ENCODE measurements at places on chromosomes 4 and X. TPM values are rescaled to one million over a fixed set of nuclear protein-coding genes. Genes with fewer than 3 reads are reported as not detected.
A peak's percentile ranks its signal among the peaks of the same experiment; 100 is the strongest.

PFKFB1 gene
- 0.32 TPM for total RNA-seq

GRCh38 chr4:82044141-82044993 is 329.4 kb downstream of the HNRNPD start:
- H3K27me3 ChIP-seq: peaks cover 12% of the 10 kb centered on the region
- H3K4me3 ChIP-seq: peak overlapping the region; percentile 37
- H3K4me1 ChIP-seq: peaks cover 3% of the 10 kb centered on the region
- peak; percentile 40 for DNase-seq
- H3K36me3 ChIP-seq: no peaks in the 10 kb centered on the region

- no peaks in the 10 kb centered on the region for H3K36me3 ChIP-seq
- H3K4me1 ChIP-seq: no peaks in the 10 kb centered on the region
- no peaks in the 10 kb centered on the region for H3K27me3 ChIP-seq
- H3K4me3 ChIP-seq: no peak overlapping the region
- H3K27ac ChIP-seq: no peak overlapping the region
These were observed 27.2 kb upstream of the JAKMIP1 start for GRCh38 chr4:6227412-6228157.

DNA sequence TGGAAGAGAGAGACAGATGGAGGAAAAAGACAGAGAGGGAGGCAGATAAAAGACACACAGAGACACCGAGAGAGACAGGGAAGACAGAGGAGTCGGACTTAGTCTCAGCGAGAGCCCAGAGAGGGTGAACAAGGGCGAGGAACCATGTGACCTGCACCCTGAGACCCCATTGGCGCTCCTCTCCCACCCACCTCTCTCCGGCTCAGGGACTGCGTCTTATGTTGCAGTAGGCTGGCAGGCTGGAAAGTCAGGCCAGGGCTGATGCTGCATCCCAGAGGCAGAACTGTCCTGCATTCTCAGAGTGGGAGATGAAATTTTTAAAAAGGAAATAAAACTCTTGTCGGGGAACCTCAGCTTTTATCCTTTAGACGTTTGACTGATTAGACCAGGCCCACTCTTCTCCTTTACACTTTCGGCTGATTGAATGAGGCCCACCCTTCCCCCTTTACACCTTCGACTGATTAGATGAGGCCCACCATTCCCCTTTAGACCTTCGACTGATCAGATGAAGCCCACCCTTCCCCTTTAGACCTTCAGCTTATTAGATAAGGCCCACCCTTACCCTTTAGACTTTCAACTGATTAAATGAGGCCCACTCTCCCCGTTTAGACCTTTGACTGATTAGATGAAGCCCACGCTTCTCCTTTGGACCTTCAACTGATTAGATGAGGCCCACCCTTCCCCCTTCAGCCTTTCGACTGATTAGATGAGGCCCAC is 29.5 kb upstream of the IL3RA start:
- no peak overlapping the region for H3K4me3 ChIP-seq
- no peaks in the 10 kb centered on the region for H3K36me3 ChIP-seq
- no peak for DNase-seq
- no peak overlapping the region for H3K27ac ChIP-seq
- no peaks in the 10 kb centered on the region for H3K27me3 ChIP-seq

DNA sequence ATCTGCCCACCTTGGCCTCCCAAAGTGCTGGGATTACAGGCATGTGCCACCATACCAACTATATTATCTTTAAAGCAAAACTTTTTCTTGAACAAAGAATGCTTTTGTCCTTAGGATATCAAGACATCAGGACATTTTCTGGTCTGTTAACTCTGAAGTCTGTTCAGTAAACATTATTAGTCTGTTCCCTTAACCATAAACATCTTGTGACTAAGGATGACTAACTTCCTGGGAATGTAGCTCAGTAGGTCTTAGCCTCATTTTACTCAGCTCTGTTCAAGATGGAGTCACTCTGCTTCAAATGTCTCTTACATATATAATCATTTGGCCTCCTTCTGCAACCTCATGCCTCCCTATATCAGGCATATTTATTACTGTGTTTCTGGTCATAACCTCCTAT is 122.9 kb downstream of the UBE2NL start:
- no peaks in the 10 kb centered on the region for H3K4me1 ChIP-seq
- no peak overlapping the region for H3K27ac ChIP-seq
- no peaks in the 10 kb centered on the region for H3K36me3 ChIP-seq
- H3K4me3 ChIP-seq: no peak overlapping the region
- no peaks in the 10 kb centered on the region for H3K27me3 ChIP-seq

GRCh38 chrX:149830192-149830873 is 48.6 kb downstream of the MAGEA9 start:
- no peaks in the 10 kb centered on the region for H3K36me3 ChIP-seq
- H3K27ac ChIP-seq: no peak overlapping the region
- H3K4me1 ChIP-seq: no peaks in the 10 kb centered on the region
- DNase-seq: no peak

LPAR4 gene
- total RNA-seq: 0.24 TPM

ARR3 gene
- total RNA-seq: not detected

GRCh38 chr4:147370881-147371280 is 110.0 kb upstream of the EDNRA start:
- no peak overlapping the region for H3K4me3 ChIP-seq
- peak; percentile 71 for DNase-seq
- H3K27me3 ChIP-seq: no peaks in the 10 kb centered on the region

DNA sequence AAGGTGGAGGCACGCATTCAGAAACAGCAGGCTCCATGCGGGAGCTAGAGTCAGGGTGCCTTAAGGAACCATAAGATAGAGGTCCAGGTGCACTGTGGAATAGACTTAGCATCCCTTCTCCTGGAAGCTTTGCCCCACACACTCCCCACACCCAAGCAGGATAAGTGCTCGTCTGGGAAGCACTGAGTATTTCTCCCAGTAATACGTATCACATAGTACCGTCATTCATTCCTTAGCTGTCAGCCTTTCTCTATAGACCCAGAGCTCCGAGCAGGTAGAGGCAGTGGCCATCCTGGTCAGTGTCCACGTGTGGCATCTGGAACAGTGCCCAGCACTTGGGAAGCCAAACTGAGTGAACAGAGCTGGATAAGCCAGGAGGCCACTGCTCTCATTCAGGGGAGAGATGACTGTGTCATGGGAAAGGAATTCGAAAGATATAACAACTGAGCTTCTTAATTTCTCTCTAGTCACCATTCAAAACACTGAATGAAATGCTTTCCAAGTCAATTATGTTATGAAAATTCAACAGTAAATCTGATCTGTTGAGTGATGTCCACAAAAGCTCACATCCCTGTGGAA is 9.9 kb downstream of the APBB2 start:
- no peak overlapping the region for H3K27ac ChIP-seq
- no peak overlapping the region for H3K4me3 ChIP-seq
- no peaks in the 10 kb centered on the region for H3K27me3 ChIP-seq
- H3K36me3 ChIP-seq: no peaks in the 10 kb centered on the region

DNA sequence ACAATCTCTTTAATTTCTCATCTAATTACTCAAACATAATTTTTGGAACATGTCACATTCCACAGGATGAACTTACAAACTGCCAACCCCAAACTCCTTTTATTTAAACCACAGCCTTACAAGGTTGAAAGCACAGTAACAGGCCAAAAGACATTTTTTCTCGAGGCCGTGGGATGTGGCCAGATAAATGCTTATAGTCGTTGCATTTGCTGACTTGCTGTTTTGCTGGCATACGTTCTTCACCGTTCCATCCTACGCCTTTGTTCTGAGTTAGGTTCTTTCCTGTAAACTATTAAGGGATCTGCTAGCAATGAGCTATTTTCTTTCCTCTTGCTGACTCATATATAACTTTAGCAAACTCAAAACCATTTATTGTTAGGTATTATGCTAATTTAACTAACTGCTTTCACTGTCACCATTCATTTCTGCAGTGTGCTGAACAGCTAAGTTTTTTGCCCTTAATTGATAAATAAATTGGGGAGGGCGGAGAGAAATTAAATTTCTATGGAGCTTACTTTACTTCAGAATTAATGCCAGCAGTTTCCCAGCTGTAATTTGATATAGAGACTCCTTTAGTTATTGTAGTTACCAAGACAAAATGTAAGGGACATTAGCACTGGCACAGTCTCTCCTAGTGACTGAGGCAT is 135.1 kb upstream of the PACRGL start:
- no peak for DNase-seq
- H3K36me3 ChIP-seq: no peaks in the 10 kb centered on the region
- H3K27ac ChIP-seq: no peak overlapping the region

DNA sequence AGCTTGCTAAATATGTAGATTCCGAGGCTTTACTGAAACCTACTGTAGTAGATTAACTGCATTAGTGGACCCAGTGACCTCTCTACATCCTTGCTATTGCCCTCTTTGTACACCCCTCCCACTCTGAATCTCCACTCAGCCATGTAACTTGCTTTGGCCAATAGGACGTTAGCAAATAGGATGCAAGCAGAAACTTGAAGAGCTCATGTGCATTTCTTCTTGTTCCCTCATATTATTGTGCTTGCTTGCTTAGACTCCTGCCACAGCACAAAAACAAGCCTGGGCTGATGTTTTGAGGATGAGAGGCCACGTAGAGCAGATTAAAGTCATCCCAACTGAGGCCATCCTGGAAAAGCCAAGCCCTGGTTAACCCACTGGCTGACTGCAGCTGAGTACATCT is 147.9 kb downstream of the HS6ST2 start:
- no peak for DNase-seq
- H3K27me3 ChIP-seq: no peaks in the 10 kb centered on the region
- H3K4me1 ChIP-seq: no peaks in the 10 kb centered on the region
- no peak overlapping the region for H3K4me3 ChIP-seq
- no peak overlapping the region for H3K27ac ChIP-seq
- H3K36me3 ChIP-seq: no peaks in the 10 kb centered on the region

ASMT gene
- total RNA-seq: not detected

TBC1D8B gene
- 11.6 TPM for total RNA-seq

GRCh38 chr4:144681806-144682205 is 35.9 kb downstream of the HHIP start:
- no peak overlapping the region for H3K4me3 ChIP-seq
- no peaks in the 10 kb centered on the region for H3K36me3 ChIP-seq
- H3K27ac ChIP-seq: no peak overlapping the region
- DNase-seq: no peak
- no peaks in the 10 kb centered on the region for H3K27me3 ChIP-seq

DNA sequence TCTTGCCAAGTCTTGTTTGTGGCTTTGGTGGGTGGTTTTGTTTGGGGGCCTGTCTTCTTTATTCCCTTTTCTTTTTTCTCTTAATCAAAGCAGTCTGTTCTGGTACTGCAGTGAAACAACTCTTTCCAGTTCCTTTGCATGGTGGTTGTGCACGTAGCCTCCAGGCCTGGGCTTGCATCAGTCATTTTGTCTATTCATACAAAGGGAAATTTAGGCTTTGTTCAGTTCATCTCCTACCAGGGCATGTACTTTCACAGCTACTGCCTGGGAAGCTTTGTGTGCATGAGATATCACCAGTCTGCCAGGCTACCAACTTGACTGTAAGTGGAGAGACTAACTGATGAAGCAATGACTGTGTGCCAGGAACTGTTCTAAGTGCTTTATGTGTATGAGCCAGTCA is 8.5 kb downstream of the TRIM2 start:
- DNase-seq: no peak
- H3K27me3 ChIP-seq: no peaks in the 10 kb centered on the region
- H3K4me3 ChIP-seq: no peak overlapping the region
- no peaks in the 10 kb centered on the region for H3K36me3 ChIP-seq
- H3K27ac ChIP-seq: no peak overlapping the region
- no peaks in the 10 kb centered on the region for H3K4me1 ChIP-seq

DNA sequence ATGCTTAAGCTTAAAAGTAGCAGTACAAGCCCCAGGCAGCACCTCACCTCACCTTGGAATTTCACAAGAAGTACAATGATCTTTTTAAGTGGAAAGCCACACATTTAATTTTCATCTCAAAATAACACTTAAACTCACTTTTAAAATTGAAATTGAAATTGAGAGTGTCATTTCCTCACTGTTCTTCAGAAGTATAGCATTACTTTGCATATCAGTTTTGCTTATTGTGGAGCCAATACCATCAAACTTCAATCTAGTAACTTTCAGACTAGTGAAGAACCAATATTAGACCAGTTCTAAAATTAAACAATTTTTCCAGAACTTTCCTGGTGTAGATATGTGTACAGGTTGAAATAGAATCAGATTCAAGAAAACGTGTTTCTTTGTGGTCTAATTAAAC is 242.4 kb downstream of the NDST4 start:
- no peak overlapping the region for H3K4me3 ChIP-seq
- no peak for DNase-seq
- no peaks in the 10 kb centered on the region for H3K4me1 ChIP-seq
- H3K27me3 ChIP-seq: no peaks in the 10 kb centered on the region

DNA sequence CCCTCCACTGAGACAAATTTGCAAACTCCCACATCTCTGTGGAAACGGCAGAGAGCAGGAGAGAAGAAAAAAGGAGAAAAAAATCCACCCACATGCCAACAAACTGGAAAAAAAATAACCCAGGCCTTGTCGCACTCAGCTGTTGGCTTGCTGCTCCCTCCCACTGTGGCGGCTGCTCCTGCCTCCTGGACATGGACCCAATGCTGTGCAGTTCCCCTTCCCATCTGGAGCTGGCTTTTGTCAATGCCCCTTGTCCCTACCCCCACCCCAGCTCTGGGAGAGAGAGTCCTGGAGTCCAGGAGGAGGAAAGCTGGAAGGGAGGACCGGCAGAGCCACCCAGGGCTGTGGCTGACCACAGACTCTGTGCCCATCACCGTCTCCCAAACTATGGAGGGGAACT is 50.8 kb upstream of the IQSEC2 start:
- no peak overlapping the region for H3K4me3 ChIP-seq
- H3K4me1 ChIP-seq: no peaks in the 10 kb centered on the region
- H3K27me3 ChIP-seq: no peaks in the 10 kb centered on the region
- H3K27ac ChIP-seq: no peak overlapping the region

DNA sequence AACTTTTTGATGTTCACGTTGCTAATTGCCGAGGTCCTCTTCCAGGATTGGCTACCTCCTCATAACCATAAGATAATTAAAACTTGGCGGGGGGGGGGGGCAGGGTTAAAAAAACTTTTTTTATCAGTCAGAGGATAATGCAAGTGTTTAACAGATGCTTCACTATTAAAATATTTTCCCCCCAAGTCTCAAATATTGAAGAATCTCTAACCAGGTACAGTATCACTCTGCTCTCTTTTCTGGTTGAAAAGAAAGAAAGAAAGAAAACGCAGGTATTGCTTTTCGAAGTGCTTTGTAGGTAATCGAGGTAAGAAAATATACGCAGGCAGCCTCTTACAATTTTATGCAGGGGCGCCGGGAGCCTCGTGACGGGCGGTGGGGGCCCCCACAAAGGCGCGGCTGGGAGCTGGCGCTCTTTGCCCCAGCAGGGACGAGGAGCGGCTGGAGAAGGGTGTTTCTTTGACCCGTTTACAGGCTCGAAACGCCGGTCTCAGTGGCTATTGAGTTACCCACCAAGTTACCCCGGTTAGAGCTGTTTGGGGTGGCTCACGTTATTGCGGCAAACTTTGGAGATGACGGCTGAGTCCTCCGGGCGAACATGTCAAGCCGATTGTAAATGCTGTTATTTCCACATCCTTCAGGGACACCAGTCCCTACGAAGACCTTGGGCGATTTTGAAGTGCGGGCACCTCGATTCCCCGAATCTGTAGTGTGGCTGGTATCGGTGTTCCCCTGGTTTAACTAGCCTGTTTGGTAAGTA is 477 bp upstream of the HAND2 start:
- peaks cover 78% of the 10 kb centered on the region for H3K27me3 ChIP-seq
- peak overlapping the region; percentile 3 for H3K4me3 ChIP-seq
- no peaks in the 10 kb centered on the region for H3K36me3 ChIP-seq
- no peaks in the 10 kb centered on the region for H3K4me1 ChIP-seq
- peak overlapping the region; percentile 31 for H3K27ac ChIP-seq
- no peak for DNase-seq
